ENCODE measurements at places on chromosomes 4 and X.

- DNase-seq = no peak
Measured at GRCh38 chr4:104093247-104093646, 373.5 kb upstream of the TACR3 start.

DNA sequence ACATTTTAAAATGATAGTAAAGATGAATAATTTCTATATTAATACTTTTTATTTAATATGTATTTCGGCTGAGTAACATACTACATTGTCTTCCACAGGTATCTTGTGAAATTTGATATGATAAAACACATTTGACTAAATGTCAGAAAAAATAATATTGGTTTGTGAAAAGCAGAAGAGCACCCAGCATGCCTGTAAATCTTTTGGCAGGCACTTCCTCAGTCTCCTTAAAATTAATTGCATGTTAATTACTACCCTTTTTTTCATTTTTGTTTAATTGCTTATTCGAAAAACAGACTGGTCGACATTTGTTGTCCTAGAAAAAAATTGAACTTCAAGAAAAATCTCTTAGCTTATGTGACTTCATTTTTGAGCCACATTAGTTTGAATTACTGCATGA lies 40.6 kb downstream of the CLCN3 start:
- DNase-seq = no peak

DNA sequence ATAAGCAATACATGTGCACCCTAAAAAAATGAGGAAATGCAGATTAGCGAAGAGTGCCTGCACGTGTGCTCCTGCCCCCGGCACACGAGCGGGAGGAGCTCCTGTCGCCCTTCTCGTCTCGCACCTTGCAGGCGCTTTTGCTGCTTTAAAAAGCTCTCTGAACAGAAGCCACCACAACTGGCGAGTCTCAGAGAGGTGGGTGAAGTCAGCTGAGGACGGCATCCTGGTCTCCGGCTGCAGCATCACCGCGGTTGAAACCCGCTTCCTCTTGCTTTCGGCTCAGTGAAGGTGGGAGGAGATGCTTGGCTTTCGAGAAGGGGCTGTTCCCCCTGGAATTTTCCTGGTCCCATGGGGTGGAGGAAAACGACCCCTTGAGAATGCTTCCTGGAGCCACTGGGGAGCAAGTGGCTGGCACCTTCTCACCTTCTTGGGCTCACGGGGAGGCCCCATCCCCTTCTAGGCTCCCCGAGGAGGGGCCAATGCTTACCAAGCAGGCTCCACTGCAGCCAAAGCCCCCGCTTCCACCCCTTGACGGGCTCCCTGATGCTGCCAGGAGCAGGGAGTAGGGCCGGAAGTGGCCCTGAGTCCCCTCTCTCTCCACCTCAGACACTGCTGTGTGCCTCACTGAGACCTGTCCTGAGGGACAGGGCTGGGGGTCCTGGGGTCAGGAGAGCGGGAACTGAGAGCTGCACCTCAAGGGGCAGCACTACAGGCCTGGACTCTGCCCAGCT lies 29.2 kb upstream of the MXD4 start:
- DNase-seq = no peak

DNA sequence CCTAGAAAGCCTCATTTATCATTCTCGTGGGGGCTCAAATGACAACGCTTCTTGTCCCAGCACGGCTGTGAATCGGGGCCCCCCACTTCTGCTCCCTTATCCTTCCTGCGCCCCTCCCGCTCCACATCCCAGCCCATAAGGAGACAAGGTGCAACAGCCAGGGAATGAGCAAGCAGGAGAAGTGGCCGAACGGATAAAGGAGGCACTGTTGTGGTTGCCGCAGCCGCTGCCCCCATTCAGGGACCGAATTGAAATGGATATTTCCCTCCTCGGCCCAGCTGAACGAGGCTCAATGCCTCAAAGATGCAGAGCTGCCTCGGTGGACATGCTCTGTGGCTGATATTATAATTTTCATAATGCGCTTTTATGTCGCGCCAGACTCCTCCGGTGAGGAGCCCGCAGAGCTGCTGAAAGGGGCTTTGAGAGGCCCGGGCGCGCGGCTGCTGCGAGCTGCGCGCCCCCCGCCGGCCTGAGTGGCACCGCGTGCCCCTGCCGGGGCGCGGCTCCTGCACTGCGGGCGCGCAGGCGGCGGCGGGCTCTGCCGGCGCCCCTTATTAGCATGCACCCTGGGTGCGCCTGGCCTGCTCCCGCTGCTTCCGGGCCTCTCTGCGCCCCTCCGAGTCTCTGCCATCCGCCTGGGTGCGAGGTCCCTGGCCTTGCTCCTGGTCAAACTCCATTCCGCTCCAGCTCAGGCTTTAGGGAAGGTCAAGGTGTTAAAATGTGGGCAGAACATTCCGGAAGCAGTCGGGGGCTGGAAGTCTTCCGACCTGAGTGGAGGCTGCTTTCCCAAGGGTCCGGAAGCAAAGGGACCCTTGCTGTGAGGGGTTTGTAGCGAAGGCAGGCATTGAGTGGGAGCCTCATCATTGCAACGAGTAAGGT lies 68.2 kb upstream of the TMEM33 start:
- DNase-seq = no peak

DNA sequence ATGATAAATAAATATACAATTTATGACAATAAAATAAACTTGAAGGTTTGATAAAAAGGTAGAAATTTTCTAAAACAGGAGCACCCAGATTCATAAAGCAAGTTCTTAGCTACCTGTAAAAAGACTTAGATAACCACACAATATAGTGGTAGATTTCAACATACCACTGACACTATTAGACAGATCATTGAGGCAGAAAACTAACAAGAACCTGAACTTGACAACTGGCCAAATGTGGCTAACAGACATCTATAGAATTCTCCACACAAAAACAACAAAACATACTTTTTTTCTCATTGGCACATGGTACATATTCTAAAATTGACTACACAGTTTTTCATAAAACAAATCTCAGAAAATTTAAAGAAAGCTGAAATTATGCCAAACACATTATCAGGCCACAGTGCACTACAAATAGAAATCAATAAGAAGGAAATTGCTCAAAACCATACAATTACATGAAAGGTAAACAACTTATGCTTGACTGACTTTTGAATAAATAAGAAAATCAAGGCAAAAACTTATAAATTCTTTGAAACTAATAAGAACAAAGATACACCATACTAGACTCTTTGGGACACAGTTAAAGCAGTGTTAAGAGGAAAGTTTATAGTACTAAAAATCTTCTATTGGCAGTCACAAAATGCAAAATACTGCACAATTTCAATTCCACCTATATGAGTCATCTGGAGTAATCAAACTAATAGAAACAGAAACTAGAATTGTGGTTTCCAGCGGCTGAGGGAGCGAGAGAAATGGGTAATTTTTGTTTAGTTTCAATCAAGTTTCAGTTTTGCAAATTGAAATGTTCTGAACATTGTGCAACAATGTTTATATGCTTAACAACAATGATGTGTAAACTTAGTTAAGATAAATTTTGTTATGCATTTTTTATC lies 925.6 kb downstream of the SH3BGRL start:
- no peak for DNase-seq

GRCh38 chrX:39335513-39336235 lies 534.4 kb downstream of the MID1IP1 start:
- no peak for DNase-seq

DNA sequence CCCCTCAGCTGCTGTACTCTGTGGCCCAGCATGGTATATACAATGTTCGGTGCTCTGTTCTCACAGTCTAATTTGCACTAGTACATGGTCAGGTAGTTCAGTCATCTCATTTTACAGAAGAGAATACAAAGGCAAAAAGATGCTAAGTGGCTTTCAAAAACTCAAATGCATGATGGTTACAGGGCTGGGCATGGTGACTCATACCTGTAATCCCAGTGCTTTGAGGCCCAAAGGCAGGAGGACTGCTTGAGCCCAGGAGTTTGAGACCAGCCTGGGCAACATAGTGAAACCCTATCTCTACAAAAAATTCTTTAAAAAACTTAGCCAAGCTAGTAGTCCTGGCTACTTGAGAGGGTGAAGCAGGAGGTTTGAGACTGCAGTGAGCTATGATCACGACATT lies 210.5 kb upstream of the KIT start:
- DNase-seq = no peak

DNA sequence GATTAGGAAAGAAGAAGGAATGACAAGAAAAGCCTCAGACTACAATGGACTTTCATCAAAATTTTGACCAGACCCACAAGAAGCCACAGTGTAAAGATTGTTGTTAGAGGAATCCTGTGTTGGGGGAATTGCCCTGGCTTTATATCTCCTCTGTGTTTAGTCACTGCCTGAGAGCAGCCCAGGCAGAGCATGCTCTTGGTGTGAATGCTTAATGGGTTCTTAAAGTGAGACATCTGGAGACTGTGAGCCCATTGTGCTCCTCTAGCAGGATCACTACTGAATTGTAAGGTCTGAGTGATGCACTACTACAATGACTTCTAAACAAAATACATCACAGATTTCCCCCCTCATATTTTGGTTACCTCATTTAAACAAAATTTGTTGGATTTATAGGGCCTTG lies 1860.5 kb upstream of the ADGRL3 start:
- no peak for DNase-seq

DNA sequence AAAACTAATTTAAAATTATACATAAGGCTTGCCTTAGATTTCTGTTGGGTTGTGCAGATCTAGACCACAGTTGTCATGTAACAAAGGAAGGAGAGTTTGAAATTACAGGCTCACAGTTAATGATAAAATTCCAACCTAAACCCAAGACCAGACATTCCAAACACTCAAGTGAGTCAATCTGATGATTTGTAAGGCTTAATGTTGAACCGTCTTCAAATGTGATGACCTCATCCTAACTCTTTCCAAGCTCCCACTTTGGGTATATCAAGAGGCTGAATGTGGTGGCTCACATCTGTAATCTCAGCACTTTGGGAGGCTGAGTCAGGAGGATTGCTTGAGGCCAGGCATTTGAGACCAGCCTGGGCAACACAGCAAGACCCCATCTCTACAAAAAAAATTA lies 149.2 kb downstream of the TBL1X start:
- DNase-seq = peak; percentile 3

DNA sequence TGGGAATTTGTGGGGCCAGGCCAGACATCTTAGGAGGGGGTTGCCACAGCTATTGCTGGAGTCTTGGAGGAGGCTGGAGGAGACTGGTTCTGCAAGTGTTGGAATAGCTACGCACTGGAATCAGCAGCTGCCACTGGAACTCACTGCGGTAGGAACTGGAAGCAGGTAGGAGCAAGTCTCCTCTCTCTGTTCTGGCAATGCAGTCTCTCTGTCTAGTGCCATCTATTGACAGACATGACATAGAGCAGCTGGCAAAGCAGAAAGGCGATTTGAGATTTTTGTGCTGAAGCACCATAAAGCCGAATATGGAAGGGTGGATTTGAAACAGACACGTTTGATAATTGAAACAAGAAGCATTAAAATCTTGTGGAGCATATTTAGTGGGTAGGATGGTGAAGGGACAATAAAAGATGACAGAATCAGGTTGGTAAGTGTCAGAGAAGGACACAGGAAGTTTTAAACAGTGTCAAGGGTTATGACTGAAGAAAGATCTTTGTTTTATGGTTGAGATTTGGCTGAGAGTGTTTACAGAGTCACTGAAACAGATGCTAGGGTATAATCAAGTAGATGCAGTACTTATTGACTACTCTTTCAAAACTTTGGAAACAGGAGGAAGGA lies 23.5 kb upstream of the SYNPO2 start:
- peak; percentile 52 for DNase-seq

GRCh38 chr4:47933840-47934239 lies 19.5 kb upstream of the NFXL1 start:
- no peak for DNase-seq
